ENCODE measurements at places on chromosomes 5 and 9.

- DNase-seq, result no peak
These were observed 2.7 kb downstream of the SLC34A3 start for GRCh38 chr9:137233143-137233980.

DNA sequence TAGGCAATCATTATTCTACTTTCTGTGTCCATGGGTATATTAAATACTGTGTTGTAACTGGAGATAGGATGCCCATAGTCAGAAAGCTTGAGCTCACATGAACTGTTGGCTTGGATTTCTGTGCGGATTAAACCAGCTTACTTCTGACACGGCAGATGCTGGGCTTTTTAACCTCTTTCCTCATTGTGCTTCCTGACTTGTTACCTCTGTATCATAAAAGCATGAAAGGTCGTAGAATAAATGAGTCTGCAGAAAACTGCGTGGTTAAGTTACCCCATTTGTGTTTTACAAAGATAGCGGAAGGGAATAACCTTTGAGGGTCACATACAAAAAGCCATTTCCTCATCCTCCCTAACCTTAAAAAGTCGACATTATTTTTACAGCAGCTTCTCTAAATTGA is 199.5 kb upstream of the DMRT1 start:
- no peak for DNase-seq

DNA sequence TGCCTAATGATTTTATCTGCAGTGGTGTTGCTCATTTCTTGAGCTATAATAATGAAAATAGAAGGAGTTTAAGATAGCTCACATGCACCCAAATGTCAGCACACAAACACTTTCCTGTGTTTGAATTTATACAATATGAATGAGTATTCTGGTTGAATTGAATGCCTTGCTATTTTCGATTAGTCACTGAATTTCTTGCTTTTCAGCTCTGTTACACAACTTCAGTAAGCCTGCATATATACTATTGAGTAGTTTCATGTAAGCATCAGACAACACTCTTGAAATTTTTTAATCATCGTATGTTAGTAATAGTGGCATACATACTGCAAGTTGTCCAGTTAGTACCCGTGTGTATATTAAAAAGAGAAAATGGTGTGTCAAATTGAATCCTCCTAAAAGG is 281.5 kb upstream of the GRIA1 start:
- no peak for DNase-seq

GRCh38 chr9:89538871-89539270 is 41.0 kb upstream of the SEMA4D start:
- no peak for DNase-seq

- no peak for DNase-seq
These were observed 99.1 kb downstream of the ADAMTSL1 start for GRCh38 chr9:18573021-18573556.

DNA sequence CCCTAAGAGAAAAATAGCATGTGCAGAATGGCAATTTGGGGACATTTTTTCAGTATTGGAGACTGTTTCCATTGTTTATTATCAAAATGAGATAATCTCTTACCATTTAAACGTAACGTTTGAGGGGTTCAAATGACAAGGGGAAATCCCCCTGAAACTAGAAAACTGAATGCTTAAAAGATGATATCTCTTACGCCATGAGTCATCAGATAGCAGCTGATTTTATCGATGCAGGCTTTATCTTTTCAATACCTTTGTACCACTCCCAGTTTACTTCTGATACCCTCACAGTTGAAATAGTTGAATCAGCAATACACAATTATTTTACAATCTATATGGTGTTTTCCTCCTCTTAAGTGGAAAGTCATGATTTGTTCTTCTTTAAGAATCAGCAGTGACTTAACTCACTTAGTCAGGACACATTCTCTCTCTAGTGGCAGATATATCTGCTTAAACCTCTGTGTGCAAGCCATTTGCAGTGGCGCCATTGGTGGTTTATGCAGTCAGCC is 29.2 kb downstream of the OSMR start:
- DNase-seq, result no peak

- DNase-seq, result no peak
These were observed 64.3 kb downstream of the RXRA start for GRCh38 chr9:134390537-134390936.

DNA sequence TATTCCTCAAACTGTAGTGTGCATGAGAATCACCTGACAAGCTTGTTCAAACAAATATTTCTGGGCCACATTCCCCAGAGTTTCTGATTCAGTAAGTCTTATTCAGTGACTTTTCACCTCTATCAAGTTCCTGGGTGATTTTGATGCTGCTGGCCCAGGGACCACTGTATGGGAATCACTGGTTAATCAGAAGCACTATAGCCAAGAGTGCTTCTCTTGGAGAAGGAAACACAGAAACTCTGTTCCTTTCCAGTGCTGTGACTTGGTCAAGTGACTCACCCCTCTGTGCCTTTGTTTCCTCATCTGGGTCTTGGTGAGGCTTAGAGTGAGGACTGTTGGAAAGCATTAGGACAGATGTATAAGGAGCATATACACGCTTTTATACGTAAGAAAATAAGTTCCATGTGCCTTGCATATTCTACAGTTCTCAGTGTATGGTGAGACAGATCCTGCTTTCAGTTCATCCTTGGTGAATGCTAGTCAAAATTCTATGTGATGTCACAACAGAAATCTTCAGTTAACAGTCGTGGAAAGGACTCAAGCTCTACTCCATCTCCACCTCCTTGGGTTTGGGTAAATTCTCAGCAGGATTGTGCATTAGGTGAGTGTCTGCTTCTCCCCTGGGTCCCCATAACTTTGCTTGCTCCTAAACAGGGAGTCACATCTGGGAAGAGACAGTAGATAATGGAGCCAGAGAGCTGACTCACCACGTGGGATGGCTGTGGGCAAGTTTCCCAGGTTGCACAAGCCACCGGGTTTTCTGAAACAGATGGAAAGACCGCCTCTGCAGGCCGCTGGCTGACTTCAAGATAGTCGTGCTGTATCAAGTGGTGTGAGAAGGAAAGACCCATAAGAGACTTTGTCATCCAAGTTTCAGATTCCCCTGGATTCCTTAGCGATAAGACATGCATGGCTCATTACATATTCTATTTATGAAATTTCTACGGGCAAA is 117.0 kb downstream of the NXNL2 start:
- no peak for DNase-seq

- DNase-seq, result no peak
These were observed 685.6 kb downstream of the CETN3 start for GRCh38 chr5:89723907-89724306.

DNA sequence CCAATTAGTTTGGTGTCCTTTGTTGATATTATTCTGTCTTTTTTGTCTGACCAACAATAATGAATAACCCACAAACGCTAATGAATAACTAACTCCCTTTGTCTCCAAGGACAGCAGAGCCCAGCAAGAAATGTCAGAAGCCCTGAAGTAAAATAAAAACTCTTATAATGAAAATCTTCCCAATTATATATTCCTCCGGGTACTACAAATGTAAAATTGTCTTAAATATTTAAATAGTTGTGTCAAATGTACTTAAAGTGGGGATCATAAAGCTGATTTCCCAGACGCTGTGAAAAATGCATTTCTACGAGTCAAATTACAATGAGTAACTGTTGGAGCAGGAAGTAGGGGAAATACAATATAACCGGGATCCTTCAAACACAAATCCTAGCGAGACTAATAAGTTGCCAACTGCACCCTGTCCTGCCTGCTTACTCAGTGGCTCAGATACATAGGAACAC is 22.3 kb downstream of the GLIS3 start:
- DNase-seq, result no peak

GRCh38 chr5:41843456-41844370 is 26.5 kb downstream of the OXCT1 start:
- DNase-seq, result peak; percentile 38

- no peak for DNase-seq
These were observed 14.4 kb downstream of the NEK6 start for GRCh38 chr9:124272118-124272517.

- DNase-seq, result no peak
These were observed 5.9 kb upstream of the ERAP2 start for GRCh38 chr5:96870094-96871026.

- DNase-seq, result no peak
These were observed 2.1 kb upstream of the PRDM12 start for GRCh38 chr9:130662099-130662969.

DNA sequence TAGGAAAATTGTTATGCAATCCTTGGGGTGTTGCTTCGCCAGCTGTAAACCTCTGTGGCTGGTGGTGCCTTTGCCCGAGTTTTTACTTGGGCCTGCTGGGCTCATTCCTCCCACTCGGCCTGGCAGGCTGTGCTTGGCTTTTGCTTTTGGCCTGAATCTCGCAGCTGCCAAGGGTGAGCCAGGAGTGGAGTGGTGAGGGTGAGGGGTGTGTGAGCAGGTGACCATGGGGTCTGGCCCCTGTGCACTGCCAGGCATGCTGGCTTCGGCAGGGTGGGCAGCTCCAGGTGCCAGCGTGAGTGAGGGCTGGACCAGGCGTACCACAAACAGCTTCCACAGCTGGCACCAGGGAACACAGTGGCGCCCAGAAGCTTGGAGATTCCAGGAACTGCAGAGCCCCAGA is 12.6 kb upstream of the DHFR start:
- no peak for DNase-seq

DNA sequence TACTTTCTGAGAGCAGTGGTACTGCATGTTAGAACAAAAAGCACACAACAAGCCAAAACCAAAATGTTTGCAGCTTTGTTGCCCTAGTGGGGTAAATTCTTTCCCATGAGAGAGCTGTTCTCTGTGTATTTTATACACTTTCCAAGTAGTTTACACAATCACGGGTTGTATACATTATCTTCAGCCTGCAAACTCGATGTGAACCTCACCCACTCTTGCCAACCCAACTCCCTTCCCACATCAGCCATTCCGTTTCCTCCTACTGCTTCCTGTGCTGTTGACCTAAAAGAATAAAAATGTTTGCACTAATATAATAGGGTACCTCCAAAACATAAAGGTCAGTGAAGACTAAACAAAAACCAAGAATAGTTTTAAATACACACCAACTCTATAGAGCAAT is 47.0 kb downstream of the IQGAP2 start:
- no peak for DNase-seq

DNA sequence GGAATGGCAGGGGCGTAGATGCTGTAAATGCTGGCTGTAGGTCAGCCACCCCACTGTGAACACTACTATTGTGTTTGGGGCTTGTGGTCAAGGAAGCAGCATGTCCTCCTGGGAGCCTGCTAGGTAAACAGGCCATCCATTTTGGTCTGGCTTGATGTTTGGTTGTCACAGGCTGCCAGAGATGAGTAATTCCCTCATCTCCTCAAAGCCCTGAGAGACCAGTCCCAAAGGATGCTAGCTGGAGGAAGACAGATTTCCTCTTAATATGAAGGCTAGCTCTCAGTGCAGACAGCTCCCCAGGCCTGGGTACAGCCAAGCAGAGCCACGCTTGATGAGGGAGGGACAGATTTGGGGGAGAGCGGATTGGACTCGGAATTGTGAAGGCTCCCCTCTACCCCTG is 72.5 kb upstream of the MAP1B start:
- DNase-seq, result no peak
